ENCODE measurements at places on chromosomes 7 and 10. TPM values are rescaled to one million over a fixed set of nuclear protein-coding genes. Genes with fewer than 3 reads are reported as not detected.

DNA sequence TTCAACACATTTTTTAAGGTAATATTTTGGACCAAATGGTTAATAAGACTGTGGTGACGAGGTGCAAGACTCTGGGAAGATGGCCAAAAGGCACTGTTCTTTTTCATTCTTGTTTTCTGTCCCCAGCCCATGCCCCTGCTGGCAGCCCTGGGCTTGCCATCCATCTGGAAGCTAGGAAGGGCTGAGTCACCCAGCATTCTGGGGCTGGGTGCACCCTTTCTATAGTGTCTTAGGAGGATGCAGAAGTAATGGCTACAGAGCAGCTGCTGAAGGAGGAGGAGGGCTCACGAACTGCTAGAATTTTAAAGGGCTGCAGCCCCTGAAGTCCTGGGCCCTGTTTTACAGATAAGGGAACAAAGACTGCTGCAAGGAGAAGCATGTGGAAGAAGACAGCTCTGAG is 42.8 kb upstream of the ZNF32 start:
- peak; percentile 21 for DNase-seq

DNA sequence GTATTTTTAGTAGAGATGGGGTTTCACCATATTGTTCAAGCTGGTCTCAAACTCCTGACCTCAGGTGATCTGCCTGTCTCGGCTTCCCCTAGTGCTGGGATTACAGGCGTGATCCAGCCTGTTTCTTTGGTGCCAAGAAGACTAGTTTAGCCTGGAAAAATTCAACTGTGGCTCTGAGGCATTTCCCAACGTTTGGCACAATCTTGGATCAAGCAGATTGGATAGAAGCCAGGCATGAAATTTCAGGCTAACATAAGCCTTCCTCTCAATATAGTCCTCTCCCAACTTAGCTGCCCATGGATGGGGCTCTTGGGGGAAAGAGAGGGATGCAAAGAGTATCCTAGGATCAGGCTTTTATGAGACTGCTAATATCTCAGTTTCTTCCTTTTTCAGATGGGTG is 53.8 kb downstream of the APBB1IP start:
- DNase-seq: no peak

DNA sequence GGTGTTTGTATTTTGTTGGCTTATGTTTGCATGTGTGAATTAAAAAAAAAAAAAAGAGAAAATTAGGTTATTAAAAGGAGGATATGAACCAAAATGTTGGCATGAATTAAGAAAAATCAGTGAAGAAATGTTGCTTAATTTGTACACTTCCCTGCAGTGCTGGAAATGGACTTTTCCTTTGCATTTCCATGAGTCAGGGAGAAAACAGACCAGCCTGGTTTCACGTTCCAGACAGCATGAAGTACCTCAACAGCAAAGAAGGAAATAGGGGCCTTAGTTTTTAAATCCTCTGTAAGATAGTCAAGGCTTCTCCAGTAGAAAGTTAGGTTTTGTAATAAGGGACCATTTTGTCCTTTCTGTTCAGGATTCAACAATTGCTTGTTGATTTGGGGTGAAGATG is 159.7 kb downstream of the CELF2 start:
- no peak for DNase-seq

- no peak for DNase-seq
Measured at GRCh38 chr10:113389969-113390368, 162.9 kb upstream of the HABP2 start.

DNA sequence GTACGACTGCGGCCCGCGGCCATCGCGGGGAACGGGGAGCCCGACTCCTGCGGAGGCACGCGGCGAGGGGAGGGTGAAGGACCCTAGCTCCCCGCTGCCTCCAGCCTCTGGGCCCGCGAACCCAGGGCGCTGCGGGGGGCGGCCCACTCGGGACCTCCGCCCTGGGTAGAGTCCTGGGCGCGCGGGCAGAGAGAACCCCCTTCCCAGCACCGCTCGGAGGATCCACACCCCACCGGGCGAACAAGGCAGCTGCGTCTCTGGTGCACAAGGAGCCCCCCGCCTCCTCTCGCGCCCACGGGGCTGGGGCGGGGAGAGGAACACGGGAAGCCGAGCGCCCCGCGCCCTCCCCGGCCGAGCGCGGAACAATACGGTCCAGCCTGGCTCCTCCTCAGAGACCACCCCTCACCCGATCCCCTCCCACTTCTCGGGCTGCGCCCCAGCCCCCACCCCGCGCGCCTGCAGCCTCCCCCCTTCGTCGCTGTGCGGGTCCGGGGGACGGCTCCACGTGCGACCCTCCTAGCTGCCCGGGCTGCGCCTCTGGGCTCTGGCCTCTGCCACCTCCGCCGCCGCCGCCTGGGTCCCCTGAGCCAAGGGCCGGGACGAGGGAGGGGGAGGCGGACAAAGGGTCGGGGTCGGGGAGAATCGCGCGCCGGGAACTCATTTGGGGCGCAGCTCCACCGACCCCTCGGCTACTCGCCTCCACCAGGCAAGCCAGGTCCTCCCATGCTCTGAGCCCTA is at the start of gene WDR86:
WDR86 (minus strand) TSS at position 372 of the 738 bp plus-strand sequence. CDS start 449 bp downstream, outside the sequence.
- no peak for DNase-seq

DNA sequence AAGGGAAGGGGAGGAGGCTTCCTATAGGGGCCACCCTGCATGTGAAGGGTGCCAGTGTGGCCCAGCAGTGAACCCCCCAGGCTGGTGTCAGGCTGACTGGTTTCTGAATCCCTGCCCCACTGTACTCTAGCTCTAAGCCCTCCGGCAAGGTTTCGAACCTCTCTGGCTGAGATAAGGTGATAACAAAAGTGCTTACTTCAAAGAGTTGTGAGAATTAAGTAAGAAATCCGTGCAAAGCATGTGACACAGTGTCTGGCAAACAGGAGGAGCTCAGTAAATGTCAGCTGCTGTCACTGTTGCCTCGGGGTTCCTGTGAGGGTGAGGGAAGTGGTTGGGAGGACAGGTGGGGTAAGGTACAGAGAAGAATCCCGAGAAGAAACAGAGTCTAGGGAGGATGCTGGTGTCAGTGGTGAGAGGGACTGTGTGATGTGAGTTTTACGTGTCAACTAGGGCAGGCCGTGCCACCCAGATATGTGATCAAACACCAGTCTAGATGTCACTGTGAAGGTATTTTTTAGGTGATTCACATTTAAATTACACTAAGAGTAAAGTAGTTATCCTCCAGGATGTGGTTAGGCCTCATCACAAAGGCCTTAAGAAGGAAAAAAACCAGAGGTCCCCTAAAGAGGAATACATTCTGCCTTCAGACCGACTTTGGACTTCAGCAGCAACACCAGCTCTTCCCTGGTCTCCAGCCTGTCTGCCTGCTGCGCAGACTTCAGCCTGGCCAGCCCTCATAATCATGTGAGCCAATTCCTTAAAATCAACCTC is 64.4 kb downstream of the BPGM start:
- peak; percentile 81 for DNase-seq

- DNase-seq: no peak
Measured at GRCh38 chr10:57018452-57018851, 657.4 kb upstream of the ZWINT start.

DNA sequence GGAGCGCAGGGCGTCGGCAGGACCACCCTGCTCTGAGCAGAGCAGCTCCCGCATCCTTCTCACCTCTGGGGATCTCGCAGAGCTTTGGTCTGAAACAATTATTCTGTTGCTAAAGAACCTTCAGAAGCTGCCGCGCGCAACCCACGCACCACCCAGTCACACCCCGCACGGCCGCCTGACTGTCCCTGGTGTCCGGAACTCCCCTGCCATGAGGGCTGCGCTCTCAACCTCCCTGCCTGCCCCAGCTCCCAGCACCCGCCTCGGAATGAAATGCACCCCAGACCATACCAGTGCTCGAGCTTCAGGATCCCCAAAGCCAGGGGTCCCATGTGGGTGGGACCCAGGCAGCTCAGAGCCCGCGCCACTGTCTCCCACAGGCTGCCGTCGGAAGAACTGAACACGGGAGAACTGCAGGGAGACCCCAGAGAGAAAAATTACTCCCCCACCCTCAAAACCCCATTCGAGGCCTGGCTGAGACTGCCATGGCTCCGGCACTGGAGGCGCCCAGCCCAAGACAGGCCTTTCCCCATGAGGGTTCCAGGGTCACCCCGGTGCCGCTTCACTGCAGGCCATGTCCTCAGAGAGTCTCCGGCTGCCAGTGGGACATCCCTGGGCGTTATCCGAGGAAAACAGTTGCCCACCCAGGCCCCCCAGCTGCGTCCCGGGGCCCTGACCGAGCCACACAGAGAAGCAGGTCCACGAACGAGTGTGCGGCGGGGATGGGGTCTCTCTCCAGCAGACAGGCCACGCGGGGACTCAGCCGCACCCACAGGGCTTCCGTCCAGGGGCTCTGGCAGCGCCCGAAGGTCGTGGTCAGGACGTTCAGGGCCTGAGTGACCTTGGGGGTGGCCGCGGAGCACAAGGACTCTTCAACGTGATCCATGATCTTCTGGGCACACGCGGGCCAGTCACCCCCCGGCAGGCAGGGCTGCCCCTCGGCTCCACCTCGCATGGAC is 12.1 kb downstream of the BRAT1 start:
- no peak for DNase-seq

DNA sequence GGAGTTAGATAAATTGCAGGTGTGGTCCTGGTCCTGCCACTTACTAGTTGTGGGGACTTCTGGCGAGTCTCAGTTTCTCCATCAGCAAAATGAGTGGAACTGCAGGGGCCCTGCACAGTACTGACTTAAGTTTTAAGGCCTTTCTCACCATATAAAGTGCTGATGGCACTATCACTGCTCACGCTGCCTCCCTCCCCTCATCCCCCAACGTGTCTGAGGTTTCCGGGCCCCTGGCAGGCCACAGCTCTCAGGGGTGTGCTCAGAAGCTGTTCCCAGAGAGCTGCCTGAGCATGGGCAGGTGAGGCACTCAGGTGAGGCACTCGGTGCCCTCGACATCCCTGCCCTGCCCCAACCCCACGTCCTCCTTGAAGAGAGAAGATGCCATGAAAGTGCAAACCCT is 74.2 kb downstream of the VOPP1 start:
- DNase-seq: no peak

GRCh38 chr10:118495499-118495898 is 99.9 kb downstream of the PRLHR start:
- no peak for DNase-seq

DNA sequence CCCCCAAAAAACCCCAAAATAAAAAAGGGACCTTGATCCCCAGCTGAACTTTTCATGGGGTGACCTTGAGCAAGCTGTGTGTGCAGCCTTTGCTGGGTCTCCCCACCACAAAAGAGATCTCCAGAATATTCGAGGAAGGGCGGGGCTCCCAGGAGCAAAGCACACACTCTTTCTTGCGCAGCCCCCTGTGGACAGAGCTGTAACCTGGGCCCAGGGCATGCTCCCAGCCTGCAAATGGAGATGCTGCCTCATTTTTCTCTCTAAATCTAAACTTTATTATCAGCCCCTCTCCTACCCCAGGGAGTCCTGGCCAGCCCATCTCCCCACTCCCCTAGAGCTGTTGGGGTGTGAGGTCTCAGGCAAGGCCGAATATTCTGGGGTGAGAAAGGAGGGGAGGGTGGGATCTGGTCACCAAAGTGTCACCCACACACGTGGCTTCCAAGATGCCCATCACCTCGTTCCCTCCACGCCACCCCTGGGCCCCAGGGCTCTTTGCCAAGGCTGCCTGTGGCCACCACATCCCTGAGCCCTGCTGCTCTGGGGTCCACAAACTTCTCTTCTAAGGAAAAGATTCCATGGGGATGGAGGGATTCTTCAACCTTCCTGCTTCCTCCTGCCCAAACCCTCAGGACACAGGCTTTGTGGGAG is 1.7 kb upstream of the CALML3 start:
- peak; percentile 26 for DNase-seq

DNA sequence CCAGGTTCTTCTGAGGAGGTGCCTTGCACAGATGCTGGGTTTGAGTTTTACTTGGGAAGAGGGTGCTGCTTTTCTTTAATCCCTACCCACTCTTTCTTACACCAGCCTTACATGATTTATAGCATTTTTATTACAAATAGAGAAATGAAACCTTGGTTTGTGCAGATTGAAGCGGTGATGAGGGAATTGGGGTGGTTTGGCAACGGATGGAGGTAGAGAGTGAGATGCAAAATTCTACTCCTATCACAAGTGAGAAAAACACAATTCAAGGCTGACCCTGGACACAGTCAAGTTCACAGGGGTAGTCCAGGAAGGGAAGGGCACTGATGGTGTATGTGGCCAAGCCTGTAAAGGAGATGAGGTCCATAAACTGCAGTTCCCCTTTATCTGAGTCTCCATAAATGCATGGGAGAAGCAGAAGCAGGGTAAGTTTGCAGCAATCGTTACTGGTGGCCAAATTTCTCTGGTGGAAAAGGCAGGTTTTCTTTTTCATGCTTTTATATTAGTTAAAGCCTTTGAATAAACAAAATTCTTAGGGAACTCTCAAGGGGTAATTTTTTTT is 214.3 kb downstream of the JAZF1 start:
- no peak for DNase-seq

DNA sequence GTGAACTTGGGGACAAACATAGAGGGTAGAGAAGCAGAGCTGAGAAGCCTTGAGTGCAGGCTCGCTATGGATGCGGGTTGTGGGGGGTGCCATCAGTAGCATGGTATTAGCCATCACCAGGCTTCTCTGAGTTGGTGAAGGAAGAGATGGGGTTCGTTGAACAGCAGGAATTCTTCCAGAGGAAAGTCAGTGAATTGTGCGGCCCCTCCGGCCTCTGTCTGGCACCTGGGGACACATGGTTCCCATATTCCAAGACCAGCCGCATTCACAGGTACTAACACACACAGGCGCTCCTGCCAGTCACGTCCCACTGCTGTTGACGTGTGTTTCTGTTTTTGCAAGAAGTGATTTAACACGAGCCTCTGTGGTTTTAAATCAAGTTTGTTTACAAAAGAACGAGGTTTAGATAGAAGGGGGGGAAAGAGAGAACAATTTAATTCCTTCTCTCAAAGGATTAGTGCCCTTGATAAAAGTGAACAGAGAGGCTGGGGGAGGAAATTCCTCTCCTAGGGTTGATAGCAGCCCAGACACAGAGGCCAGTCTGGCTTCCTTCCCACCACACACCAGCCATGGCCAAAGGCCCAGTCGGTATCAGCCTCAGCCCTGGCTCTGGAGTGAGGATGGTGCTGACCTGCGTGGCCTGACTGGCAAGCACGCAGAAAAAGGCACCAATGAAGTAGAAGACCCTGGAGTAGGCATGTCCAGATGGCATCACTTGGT is 252.6 kb upstream of the IGFBP3 start:
- DNase-seq: no peak

- no peak for DNase-seq
Measured at GRCh38 chr7:110454713-110455112, 636.2 kb upstream of the LRRN3 start.

DNA sequence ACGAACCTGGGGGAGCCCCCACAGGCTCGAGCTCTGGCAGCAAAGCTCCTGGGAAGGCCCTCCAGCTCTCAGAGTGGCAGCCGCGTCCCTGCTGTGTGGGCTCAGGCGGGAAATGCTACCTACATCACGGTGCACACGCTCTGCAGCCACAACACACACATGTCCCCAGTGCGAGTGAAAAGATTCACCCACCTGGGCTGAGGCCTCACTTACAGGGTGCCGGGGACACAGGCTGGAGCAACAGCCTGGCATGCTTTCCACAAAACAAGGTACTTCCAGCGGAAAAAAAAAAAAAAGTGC is 410.4 kb upstream of the FOXK1 start:
- no peak for DNase-seq

Gene OR9A2
- not detected for total RNA-seq

Gene BEND7
- 24.6 TPM for total RNA-seq

Gene OR2A5
- total RNA-seq: not detected

Gene GIMAP5
- not detected for total RNA-seq

All from Caco-2 (cell line).